ENCODE measurements at places on chromosomes 16 and 17. TPM values are rescaled to one million over a fixed set of nuclear protein-coding genes. Genes with fewer than 3 reads are reported as not detected.

ATP5PD gene
- total RNA-seq, result 300 TPM

DNA sequence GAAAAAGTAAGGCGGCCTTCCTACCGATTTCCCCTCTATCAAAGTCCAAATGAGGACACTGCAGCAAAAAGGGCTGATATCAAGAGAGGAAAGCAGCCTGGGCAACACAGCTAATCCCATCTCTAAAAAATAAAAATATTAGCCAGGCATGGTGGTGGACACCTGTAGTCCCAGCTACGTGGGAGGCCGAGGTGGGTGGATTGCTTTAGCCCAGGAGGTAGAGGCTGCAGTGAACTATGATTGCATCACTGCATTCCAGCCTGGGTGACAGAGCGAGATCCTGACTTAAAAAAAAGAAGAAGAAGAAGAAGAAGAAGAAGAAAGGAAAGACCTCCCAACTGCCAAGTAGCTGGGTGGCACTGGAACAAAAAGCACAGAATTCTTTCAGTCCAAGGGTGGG, 14.4 kb downstream of the CACNB1 start:
- DNase-seq, result no peak

ZNF200 gene
- 11.5 TPM for total RNA-seq

FBXW10B gene
- not detected for total RNA-seq

DNA sequence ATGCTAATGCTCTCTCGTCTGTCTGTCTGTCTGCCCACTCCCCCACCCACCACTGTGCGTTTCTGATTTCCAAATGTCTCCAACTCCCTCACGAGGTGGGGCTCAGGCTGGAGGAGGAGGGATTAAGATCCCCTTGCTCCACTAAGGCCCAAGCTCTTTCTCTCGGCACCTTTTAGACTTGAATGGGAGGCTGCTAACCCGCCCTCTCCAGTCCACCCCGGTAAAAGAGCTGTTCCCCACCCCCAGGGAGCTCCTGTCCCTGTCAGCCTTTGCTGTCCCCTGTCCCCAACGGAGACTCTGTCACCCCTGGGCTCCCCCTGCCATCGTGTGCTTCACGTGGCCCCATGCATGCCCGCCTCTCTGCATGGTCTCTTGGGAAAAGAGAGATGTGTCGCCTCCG, 68.5 kb upstream of the PLCG2 start:
- no peak for DNase-seq

DNA sequence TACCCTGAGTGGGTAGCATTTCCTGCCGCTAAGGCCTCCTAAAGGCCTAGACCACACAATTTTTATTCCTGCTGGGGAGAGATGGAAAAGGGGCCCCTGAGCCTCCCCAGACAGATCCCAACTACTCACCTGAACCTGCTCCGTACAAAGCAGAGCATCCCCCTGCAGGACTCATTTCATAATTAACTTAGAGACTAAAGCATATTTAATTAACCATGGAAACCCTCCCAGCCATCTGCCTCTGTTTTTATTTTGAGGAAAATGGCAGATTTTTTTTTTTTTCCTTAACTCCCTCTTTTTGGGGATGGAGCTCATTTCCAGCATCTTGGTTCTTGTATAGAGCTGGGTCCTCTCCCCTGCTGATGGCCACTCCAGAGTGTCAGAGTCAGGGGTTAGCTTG, 96.5 kb upstream of the CRHR1 start:
- no peak for DNase-seq

DNA sequence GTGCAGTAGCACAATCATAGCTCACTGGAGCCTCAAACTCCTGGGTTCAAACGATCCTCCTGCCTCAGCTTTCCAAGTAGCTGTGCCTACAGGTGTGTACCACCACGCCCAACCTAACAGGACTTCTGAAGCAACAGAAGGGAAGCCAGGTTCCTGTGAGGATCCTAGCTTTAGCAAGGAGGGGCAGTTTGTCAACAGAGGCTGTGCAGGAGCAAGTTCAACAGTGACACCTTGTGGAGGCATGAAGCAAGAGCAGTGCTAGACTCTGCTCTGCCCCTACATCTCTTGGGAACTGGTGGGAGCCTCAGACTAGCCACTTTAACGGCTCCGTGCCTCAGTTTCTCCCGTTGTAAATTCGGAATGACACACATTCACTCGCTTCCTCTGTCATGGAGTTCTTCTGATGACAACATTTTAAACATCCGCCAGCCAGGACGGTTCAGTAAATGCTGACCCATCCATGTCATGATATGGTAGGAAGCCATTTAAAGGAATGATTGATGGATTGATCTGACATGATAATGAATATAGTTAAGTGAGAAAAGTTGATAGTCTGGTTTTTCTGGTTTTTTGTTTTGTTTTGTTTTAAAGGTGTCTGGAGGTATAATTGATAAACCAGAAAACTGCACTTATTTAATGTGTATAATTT, 218.7 kb downstream of the MRTFB start:
- DNase-seq, result peak; percentile 74

KRTAP1-5 gene
- not detected for total RNA-seq

- DNase-seq, result no peak
Measured at GRCh38 chr16:27427538-27427937, 25.6 kb downstream of the IL21R start.

NACA2 gene
- total RNA-seq, result not detected

GRCh38 chr17:19238167-19238505, 970 bp downstream of the EPN2 start:
- DNase-seq, result no peak

DNA sequence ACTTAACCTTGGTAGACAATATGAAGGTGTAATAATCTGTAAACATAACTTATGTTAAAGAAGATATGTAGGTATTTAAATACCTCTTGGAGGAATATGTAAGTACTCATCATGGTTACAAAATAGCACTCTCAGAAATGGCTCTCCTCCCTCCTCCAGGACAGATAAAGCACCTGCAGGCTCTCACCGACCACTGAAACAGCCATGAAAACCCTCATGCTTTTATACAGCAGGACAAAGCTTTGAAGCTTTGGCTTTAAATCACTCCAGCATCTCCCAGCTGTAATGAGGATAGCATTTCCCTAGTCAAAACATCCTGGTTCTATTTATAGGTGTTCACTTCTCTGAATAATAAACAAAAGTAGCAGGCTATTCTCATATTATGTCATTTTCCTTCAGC, 69.1 kb upstream of the PMFBP1 start:
- no peak for DNase-seq

GRCh38 chr17:48471817-48472410, 41.9 kb upstream of the SKAP1 start:
- DNase-seq, result no peak

COX11 gene
- total RNA-seq, result 47.3 TPM

DNA sequence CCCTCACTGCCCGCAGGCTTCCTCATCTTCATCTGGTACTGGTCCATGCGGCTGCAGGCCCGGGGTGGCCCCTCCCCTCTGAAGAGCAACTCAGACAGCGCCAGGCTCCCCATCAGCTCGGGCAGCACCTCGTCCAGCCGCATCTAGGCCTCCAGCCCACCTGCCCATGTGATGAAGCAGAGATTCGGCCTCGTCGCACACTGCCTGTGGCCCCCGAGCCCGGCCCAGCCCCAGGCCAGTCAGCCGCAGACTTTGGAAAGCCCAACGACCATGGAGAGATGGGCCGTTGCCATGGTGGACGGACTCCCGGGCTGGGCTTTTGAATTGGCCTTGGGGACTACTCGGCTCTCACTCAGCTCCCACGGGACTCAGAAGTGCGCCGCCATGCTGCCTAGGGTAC, 4.7 kb upstream of the ADGRG3 start:
- no peak for DNase-seq

OR1A1 gene
- total RNA-seq, result not detected

- DNase-seq, result no peak
Measured at GRCh38 chr17:42135664-42136653, 13.4 kb downstream of the HSPB9 start.

DNA sequence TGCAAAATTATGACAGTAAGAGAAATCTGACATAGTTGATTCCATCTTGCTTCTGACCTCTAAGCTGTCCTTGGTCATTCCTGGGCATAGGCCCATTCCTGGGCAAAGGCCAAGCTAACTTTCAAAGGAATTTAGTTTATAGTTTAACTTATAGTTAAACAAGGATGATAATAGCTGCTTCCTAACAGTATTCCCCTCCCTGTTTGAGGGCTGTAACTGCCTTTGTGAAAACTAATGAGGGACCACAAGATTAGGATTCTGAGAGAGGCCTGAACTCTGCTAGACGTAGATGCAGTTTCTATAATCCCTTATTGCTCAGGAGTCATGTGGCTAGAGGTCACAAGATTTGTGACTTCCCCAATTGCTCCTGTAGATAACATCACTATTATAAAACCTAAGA, 80.2 kb upstream of the ASIC2 start:
- DNase-seq, result no peak

USP6 gene
- total RNA-seq, result 0.09 TPM

NEUROD2 gene
- total RNA-seq, result not detected

ZNF598 gene
- total RNA-seq, result 115 TPM

- DNase-seq, result peak; percentile 72
Measured at GRCh38 chr16:30637944-30638343, 12.8 kb upstream of the PRR14 start.

Data from K562 (cell line).